H1 (cell line): ENCODE measurements at places on chromosomes 13 and 19. TPM values are rescaled to one million over a fixed set of nuclear protein-coding genes. Genes with fewer than 3 reads are reported as not detected.

DNA sequence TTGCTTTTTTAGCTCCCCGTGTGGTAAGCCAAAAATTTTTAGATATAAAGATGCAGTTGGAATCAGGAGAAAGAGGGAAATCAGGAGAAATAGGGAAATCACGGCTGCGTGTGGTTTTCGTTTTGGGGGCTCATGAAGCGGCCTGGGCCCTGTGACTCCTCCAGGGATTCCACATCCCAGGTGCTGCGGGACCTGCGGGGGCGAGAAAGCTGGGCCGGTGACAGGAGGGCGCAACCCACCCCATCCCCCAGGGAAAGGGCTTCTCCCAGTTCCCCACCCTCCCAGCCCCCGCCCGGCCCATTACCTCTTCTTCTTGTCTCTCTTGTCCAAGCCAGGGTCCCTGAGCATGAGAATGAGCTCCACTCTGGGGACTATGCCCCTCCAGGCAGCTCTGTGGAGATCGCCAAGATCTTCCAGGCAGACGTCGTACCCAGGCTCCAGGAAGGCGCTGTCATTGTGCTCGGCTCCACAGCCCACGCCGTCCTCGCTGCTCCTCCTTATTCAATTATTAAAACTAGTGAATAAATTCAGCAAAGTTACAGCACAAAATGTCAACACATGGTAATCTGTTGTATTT is 111.0 kb downstream of the MRPL57 start:
- no peak for DNase-seq

DNA sequence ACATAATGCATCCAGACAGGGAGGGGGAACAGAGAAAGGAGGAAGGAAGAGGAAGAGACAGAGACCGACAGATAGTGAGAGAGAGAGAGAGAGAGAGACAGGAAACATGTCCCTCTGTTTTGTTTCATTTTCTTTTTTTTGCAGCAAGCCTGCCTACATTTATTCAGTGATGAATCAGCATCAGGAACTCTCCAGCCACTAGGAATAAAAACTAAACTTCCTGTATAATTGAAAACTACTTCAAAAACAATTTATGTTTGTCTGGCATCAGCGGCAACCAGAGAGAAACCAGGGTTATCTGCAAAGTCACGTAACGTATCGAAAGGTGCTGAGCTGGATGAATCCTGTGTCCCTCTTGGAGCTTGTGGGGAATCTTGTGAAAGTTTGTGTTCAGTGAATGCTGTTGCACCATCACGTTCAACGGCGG is 148.6 kb upstream of the SOX21 start:
- no peak for DNase-seq

DNA sequence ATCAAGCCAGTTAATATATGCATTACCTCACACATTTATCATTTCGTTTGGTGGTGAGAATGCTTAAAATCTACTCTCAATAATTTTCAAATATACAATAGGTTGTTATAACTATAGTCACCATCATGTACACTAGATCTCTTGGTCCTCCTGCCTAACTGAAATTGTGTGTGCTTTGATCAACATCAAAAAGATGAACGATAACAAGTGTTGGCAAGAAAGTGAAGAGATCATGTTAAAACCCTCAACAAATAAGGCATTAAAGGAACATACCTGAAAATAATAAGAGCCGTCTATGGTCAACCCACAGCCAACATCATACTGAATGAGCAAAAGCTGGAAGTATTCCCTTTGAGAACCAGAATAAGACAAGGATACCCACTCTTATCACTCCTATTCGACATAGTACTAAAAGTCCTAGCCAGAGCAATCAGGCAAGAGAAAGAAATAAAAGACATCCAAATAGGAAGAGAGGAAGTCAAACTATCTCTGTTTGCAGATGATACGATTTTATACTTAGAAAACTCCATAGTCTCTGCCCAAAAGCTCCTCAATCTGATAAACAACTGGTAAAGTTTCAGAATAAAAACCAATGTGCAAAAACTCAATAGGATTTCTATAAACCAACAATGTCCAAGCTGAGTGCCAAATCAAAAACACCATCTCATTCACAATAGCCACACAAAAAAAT is 27.9 kb upstream of the OR10H1 start:
- DNase-seq = no peak

DNA sequence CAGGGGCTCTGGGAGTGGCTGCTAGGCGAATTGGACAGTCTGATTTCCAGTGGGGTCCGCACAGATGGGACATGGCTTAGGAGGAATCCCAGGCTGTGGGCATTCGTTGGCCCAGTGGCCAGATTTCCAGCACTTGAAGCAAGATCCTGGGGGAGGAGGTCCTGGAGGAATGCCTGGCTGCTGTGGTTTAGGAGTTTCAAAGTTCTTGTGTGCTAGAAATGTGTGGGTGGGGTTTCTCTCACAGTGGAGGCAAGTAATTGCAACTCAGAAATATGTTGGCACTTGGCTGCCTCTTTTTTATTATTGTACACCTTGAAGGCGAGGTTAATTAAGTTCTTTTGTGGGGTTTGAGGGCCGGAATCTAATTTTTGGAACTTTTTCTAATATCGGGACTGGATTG is 17.1 kb downstream of the IGFL3 start:
- no peak for DNase-seq

- no peak for DNase-seq
Observed at GRCh38 chr13:110471833-110472162, 89.7 kb downstream of the RAB20 start.

DNA sequence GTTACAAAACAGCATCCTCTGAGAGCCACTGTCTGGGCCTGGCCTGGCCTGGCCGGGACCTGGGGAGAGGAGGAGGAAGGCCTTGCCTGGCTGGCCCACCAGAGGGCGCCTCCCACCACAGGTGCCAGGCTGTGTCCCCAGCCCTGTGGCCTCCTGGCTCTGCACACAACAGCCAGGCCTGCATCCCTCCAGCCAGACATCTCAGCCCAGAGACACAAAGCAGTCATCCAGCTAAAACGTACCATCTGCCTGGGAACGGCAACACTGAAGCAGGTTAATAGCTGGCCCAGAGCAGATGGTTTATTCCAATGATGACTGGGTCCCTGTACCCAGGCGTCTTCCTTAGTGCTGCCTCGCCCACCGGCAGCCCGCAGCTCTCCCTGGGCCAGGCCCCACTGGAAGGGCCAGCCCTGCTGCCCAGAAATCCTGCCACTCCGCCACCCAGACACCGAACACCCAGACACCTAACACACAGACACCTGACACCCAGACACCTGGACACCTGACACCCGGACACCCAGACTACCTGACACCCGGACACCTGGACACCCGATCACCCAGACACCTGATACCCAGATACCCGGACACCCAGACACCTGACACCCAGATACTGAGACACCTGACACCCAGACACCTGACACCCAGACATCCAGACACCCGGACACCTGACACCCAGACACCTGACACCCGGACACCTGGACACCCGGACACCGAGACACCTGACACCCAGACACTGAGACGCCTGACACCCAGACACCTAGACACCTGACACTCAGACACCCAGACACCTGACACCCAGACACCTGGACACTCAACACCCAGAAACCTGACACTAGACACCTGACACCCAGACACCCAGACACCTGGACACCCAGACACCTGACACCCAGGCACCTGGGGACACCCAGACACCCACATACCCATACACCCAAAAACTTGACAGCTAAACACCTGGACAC is 20.1 kb downstream of the C19orf12 start:
- peak; percentile 92 for DNase-seq

GRCh38 chr13:109781384-109782065 is 4.9 kb downstream of the IRS2 start:
- DNase-seq = no peak

- peak; percentile 98 for DNase-seq
Observed at GRCh38 chr19:48398375-48399235, 5.1 kb downstream of the GRIN2D start.

GRCh38 chr13:21012211-21012610 is 49.2 kb downstream of the LATS2 start:
- no peak for DNase-seq

DNA sequence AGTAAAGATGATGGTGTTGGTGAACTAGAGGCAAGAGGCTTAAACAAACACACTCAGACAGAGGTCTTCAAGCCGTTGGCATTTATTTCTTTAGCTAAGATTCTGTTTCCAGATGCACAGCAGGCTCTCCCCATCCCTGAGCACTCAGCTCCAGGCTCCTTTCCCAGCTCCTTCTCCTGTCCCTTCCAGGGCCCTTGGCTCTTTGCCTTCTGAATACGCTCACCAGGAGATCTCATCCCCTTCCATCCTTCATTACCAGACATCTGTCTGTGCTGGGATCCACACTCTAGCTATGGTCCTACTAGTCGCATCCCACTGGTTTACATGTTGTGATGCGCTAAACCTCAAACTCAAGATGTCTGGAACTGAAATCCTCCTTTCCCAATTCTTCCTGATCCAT is 25.3 kb upstream of the DOCK9 start:
- no peak for DNase-seq

Gene WDR87
- not detected in 2 replicates for total RNA-seq

Gene MIDN
- total RNA-seq = 159 and 166 TPM in 2 replicates
